ENCODE measurements at places on chromosomes 2 and 18. TPM values are rescaled to one million over a fixed set of nuclear protein-coding genes. Genes with fewer than 3 reads are reported as not detected.

GRCh38 chr2:26925100-26925791 lies 45.2 kb upstream of the MAPRE3 start:
- no peaks in the 10 kb centered on the region for H3K36me3 ChIP-seq
- H3K4me1 ChIP-seq, result no peaks in the 10 kb centered on the region
- no peak for DNase-seq
- no peak overlapping the region for H3K4me3 ChIP-seq

DNA sequence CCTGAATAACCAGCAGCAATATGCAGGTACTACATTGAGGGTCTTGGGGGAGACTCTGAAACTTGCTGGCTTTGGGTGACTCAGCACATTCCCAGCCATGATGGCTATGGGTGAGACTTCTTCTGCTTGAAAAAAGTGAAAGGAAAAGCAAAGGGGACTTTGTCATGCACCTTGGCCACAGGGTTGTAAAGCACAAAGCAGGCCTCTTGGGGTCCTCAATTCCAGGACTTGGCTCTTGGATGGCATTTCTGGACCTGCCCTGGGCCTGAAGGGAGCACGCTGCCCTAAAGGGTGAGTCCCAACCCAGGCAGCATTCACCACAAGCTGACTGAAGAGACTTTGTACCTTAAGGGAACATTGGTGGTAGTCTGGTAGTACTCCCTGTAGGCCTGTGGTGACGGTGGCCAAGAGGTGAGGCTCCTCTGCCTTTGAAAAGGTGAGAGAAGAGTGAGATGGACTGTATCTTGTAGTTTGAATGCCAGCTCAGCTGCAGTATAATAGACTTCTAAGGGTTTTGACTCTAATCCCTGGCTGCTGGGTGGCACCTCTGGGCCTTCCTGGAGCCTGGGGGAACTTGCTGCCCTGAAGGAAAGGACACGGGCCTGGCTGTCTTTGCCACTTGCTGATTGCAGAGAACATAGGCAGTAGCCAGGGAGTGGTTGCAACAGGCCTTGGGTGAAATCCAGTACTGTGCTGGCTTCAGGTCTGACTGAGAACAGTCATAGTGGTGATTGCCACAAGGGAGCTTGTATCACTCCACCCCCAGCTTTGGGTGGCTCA lies 36.5 kb upstream of the CYTIP start:
- no peaks in the 10 kb centered on the region for H3K36me3 ChIP-seq
- no peak overlapping the region for H3K4me3 ChIP-seq
- H3K27ac ChIP-seq, result no peak overlapping the region
- no peak for DNase-seq
- H3K4me1 ChIP-seq, result peaks cover 8% of the 10 kb centered on the region

DNA sequence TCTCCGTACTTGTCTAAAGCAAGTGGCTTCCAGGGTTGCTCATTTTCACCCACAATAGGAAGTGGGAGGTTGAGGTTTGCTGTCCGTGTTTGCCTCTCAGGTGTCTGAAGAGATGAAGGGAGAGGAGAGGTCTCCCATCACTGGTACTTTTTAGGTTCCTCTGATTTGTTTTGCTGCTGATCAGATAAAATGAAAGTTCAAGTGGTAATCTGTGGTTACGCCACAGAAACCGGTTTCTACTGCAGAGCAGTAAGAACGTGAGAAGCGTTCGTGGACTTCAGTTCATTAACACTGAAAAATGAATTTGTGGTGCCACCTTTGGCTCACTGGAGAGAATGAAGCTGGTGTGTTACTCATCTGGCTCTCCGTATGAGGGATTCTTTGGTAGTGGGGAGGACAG lies 118.2 kb downstream of the GBX2 start:
- peak; percentile 3 for DNase-seq
- no peak overlapping the region for H3K4me3 ChIP-seq
- H3K27ac ChIP-seq, result no peak overlapping the region
- no peaks in the 10 kb centered on the region for H3K27me3 ChIP-seq
- peaks cover 6% of the 10 kb centered on the region for H3K4me1 ChIP-seq
- no peaks in the 10 kb centered on the region for H3K36me3 ChIP-seq

DNA sequence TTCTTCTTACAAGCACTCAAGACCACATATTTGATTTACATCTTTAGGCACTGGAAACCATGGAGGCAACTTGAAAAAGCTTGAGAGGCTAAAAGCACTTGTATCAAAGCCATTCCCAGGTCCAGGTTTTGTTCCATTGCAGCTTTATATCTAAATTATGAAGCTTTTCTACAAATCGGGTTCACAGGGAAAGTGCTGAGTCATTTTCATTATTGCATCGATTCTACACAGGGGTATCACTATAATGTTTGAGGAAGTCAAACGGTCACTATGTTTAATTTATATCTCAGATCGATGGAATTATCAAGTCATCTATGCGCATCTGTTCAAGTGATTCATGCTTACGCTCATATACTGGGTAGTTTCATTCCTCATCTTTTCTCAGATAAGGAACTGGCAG lies 118.7 kb downstream of the VWC2L start:
- DNase-seq, result no peak
- no peak overlapping the region for H3K27ac ChIP-seq
- H3K36me3 ChIP-seq, result no peaks in the 10 kb centered on the region
- no peaks in the 10 kb centered on the region for H3K27me3 ChIP-seq

- H3K27me3 ChIP-seq, result no peaks in the 10 kb centered on the region
- H3K27ac ChIP-seq, result no peak overlapping the region
- H3K36me3 ChIP-seq, result no peaks in the 10 kb centered on the region
Measured at GRCh38 chr18:76565238-76566173, 70.5 kb upstream of the ZNF516 start.

DNA sequence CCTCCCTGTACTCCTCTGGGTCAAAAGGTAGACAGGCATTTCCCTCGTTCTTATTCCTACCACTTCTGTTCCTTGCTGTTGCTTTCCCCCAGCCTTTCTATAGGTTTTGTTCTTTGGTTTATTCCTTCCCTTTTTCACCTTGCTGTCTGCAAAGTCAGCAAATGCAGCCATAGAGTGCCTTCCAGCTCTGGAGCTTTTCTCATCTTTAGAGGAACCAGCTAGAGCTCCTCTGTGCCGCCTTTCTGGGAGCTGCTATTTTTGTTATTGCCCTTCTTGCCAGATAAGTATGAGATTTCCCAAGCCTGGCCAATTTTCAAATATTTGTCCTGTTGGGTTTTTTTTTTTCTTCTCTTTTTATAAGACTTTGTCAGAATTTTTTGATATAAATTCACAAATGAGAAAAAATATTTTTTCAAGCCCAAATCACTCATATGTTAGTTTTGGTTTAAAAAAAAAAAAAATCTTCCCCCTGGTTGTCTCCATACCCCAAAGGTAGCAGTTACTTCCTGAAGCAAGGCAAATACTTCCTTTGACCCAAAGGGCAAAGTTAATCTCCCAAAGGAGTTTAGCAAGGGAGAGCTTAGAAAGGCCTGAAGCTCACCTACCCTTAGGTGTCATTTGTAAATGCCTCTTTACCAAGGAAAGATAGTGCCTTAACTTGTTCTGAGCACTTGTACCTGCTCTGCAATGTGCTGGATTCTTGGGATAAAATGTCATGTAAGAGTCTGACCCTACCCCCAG lies 5.1 kb upstream of the TTC27 start:
- DNase-seq, result no peak
- H3K36me3 ChIP-seq, result peaks cover 8% of the 10 kb centered on the region
- no peak overlapping the region for H3K27ac ChIP-seq
- H3K4me1 ChIP-seq, result peaks cover 5% of the 10 kb centered on the region
- H3K4me3 ChIP-seq, result no peak overlapping the region
- H3K27me3 ChIP-seq, result no peaks in the 10 kb centered on the region

- peaks cover under 1% of the 10 kb centered on the region for H3K4me1 ChIP-seq
- no peak overlapping the region for H3K27ac ChIP-seq
- no peak for DNase-seq
- H3K27me3 ChIP-seq, result no peaks in the 10 kb centered on the region
- H3K4me3 ChIP-seq, result no peak overlapping the region
- no peaks in the 10 kb centered on the region for H3K36me3 ChIP-seq
Measured at GRCh38 chr2:232880764-232881351, 10.8 kb downstream of the SNORC start.

GRCh38 chr18:79553696-79554095 lies 125.9 kb upstream of the CTDP1 start:
- H3K4me1 ChIP-seq, result no peaks in the 10 kb centered on the region
- DNase-seq, result no peak
- no peaks in the 10 kb centered on the region for H3K36me3 ChIP-seq
- no peak overlapping the region for H3K27ac ChIP-seq
- no peaks in the 10 kb centered on the region for H3K27me3 ChIP-seq
- no peak overlapping the region for H3K4me3 ChIP-seq

DNA sequence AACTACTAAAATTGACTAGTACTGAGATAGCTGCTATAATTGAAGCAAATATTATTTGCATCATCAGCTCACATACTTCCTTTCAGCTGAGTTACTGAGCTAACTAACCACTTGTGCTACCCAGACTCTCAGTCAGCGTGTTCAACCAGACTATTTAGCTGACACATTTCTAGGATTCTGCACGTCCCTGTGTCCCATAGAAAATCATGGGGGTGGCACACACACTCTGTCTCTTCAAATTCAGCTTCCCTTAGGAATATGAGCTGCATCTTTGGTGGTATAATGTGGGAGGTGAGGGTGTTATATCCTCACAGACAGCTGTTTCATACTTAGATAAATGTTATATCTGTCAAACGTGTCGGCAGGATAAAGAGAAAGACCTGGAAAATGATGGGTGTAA lies 424.0 kb downstream of the CDH2 start:
- H3K36me3 ChIP-seq, result no peaks in the 10 kb centered on the region
- no peaks in the 10 kb centered on the region for H3K27me3 ChIP-seq
- no peak overlapping the region for H3K27ac ChIP-seq
- no peaks in the 10 kb centered on the region for H3K4me1 ChIP-seq
- no peak overlapping the region for H3K4me3 ChIP-seq

Gene PIGN
- 27.7 TPM for total RNA-seq

Gene UGT1A4
- total RNA-seq, result not detected

Gene IL36A
- total RNA-seq, result not detected

GRCh38 chr2:145855142-145855541 lies 1335.2 kb upstream of the ZEB2 start:
- DNase-seq, result no peak
- H3K27ac ChIP-seq, result no peak overlapping the region
- H3K36me3 ChIP-seq, result no peaks in the 10 kb centered on the region
- H3K4me1 ChIP-seq, result no peaks in the 10 kb centered on the region
- H3K4me3 ChIP-seq, result no peak overlapping the region
- H3K27me3 ChIP-seq, result no peaks in the 10 kb centered on the region

GRCh38 chr18:79422022-79422782 lies 26.5 kb downstream of the NFATC1 start:
- DNase-seq, result no peak
- H3K27ac ChIP-seq, result no peak overlapping the region
- H3K36me3 ChIP-seq, result peaks cover 18% of the 10 kb centered on the region
- no peaks in the 10 kb centered on the region for H3K4me1 ChIP-seq
- H3K27me3 ChIP-seq, result no peaks in the 10 kb centered on the region
- no peak overlapping the region for H3K4me3 ChIP-seq

Gene NTSR2
- not detected for total RNA-seq

GRCh38 chr2:15458277-15458676 lies 102.9 kb downstream of the NBAS start:
- H3K27me3 ChIP-seq, result no peaks in the 10 kb centered on the region
- peaks cover 12% of the 10 kb centered on the region for H3K36me3 ChIP-seq
- no peak for DNase-seq
- no peaks in the 10 kb centered on the region for H3K4me1 ChIP-seq

DNA sequence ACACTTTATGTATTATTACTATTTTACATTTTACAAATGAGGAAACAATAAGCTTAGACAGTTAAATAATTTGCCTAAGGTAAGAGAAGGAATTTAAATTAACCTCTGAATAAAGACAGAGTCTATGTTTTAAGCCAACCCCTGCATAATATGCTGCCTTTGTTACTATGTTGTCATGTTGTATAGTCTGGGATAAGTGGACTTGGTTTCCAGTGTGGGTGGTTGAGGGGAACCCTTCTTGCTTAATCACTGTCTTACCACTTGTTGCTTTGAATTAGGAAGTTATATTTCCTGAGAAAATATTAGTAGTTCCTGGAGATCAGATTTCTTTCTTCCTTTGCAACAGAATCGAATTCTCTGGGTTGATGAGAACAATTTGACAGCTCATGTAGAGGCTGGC lies 52.6 kb downstream of the AGPS start:
- H3K4me1 ChIP-seq, result no peaks in the 10 kb centered on the region
- no peak overlapping the region for H3K27ac ChIP-seq
- no peak overlapping the region for H3K4me3 ChIP-seq
- no peaks in the 10 kb centered on the region for H3K27me3 ChIP-seq

DNA sequence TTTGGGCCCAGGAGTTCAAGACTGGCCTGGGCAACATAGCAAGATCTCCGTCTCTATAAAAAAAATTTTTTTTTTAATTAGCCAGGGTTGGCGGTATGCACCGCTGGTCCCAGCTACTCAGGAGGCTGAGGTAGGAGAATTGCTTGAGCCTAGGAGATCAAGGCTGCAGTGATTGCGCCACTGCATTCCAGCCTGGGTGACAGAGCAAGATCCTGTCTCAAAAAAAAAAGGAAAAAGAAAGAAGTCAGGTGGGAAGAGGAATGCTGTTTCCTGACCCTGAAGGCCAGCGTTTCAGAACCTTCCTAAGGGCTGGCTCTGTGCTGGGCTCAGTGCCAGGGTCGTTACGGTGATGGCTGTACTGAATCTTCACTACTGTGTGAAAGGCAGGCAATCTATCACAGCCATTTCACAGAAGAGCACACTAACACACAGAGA lies 35.0 kb upstream of the AGAP1 start:
- DNase-seq, result no peak
- no peak overlapping the region for H3K27ac ChIP-seq
- H3K4me3 ChIP-seq, result no peak overlapping the region
- no peaks in the 10 kb centered on the region for H3K4me1 ChIP-seq

Gene GKN2
- total RNA-seq, result not detected

Gene FLACC1
- 10.3 TPM for total RNA-seq

Gene LHCGR
- total RNA-seq, result not detected

DNA sequence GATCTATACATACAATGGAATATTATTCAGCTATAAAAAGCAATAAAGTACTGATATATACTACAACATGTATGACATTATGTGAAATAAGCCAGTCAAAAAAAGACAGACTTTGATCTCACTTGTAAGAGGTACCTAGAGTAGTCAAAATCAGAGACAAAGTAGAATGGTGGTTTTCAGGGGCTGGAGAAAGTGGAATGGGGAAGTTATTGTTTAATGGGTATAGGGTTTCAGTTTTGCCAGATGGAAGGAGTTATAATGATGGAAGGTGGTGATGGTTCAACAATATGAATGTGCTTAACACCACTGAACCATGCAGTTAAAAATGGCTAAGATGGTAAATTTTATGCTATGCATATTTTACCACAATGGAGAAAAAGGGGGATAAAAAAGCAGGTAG lies 6.3 kb downstream of the COBLL1 start:
- H3K4me1 ChIP-seq, result no peaks in the 10 kb centered on the region

Gene KIAA2012
- not detected for total RNA-seq

- H3K4me1 ChIP-seq, result peaks cover 3% of the 10 kb centered on the region
- DNase-seq, result no peak
- H3K27ac ChIP-seq, result no peak overlapping the region
- no peaks in the 10 kb centered on the region for H3K27me3 ChIP-seq
- H3K36me3 ChIP-seq, result no peaks in the 10 kb centered on the region
Measured at GRCh38 chr2:136022396-136023146, 37.1 kb upstream of the DARS1 start.

DNA sequence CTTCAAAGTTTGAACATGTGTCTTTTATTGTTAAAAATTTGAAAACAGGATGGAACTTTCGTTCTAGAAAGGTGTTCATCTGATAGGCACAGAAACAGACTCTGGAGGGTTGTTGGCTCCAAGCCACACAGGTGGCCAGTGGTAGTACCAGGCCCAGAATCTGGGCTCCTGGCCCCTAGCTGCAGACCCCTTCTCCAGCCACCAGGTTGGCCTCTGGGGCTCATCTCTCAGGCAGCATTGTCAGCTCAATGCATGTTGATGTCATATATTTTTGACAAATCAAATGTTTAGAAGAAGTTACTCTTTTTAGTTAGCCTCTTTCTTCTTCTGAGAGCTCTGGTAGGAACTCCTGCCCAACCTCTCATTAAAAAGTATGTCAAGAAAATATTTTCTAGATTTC lies 34.5 kb upstream of the CHRNA1 start:
- H3K36me3 ChIP-seq, result no peaks in the 10 kb centered on the region
- H3K27ac ChIP-seq, result no peak overlapping the region
- no peaks in the 10 kb centered on the region for H3K27me3 ChIP-seq
- no peak for DNase-seq

Data from CD4-positive, alpha-beta memory T cell (primary cell).